ENCODE measurements at places on chromosomes 1 and 21. TPM values are rescaled to one million over a fixed set of nuclear protein-coding genes. Genes with fewer than 3 reads are reported as not detected.

DNA sequence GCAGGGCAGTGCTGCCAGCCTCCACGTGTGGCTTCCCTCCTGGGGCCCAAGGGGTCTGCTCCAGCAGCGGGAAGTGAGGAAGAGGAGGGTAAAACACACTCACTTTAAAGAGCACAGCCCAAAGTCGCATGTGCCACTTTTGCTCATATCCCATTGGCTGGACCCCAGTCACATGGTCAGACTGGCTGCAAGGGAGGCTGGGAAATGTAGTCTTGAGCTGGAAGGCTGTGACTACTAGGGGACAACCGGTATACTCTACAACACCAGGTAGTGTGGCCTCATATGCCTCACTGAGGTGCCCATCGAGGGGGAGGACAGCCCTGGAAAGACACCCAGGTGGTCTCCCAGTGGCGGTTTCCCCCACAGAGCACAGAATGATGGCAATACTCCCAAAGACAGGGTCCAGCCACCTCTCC is 45.2 kb downstream of the CAMK2N1 start:
- peak; percentile 68 for DNase-seq

DNA sequence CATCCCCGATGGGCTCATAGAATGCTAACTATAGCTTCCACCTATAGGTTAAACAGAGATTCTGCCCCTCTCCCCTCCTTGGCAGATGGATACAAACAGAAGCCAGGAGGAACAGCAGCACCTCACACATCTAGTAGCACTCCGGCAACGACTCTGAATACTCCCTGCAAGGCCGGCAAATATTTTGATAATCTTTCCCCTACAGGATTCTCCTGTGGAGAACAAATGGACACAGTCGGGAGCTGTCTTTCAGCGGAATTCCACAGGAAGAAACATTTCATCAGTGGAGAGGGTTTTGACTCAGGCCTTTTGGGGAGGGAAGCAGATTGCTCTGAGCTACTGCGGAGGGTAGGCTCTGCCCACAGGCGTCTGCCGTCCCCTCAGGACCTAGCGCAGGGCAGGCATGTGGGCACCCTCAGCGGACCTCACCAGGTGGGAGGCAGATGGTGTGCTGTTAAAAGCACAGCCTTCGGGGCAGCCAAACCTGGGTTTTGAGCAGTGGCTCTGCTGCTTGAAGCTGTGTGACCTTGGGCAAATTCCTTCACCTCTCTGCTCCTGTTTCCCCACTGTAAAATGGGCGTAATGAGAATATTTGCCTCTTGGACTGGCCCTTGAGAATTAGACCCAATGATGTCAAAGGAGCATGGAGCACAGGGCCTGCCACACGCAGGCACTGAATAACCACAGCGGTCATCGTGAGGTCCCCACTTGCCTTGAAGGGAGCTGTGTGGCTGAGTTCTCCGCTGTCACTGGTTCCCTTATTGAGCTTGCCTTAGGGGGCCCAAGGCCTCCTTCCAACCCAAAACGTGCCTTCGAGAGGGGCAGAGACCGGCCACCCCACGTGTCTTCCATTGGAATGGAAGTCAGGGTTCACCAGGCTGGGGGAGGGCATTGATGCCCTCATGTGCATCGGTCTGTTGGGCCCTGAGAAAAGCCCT is 19.2 kb upstream of the BCAR3 start:
- DNase-seq = no peak

- DNase-seq = peak; percentile 32
Observed at GRCh38 chr1:94872771-94873495, 52.8 kb downstream of the SLC44A3 start.

- no peak for DNase-seq
Observed at GRCh38 chr1:155198547-155198906, 9.2 kb downstream of the THBS3 start.

- no peak for DNase-seq
Observed at GRCh38 chr1:235860829-235861228, 5.9 kb downstream of the LYST start.

DNA sequence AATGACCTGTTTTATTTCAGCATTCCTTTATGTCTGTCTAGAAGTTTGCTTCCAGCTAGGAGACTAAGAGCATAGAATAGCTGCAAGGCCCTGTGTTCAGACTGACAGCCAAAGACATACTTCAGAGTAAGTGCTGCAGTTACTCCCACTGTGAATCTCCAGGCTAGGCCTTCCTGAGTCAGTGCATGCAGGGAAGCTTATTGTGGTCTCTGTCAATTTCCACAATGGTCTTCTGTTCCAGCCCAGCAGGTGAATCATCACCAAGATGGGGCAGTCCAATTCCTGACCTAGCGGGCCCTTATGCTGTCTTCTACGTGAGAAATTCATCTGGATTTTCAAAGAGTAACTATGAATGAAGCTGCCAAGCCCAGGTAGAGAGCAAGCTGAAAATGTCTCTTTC is 146.3 kb upstream of the C8B start:
- no peak for DNase-seq

GRCh38 chr1:171113382-171113781 is 22.7 kb downstream of the FMO3 start:
- DNase-seq = no peak

DNA sequence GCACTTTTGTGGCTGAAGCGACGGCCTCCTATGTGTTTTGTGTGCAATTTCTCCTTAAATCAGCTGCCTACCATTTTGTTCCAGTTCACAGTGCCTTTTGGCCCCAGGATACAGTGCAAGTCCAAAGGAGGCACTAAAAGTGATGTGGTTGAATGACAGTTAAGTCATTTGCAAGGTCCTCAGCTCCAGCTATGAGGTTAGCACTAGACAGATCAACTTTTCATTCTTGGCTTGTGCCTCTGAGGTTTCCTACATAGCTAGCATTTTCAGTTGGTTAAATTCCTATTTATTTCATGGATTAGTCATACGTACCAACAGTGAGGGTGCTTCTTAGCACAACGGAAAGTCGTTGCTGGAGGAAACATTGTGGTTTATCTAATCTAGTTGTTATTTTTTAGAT is 59.3 kb upstream of the NTPCR start:
- no peak for DNase-seq

- no peak for DNase-seq
Observed at GRCh38 chr1:228093050-228093906, 9.8 kb downstream of the C1orf35 start.

- peak; percentile 7 for DNase-seq
Observed at GRCh38 chr1:104648269-104648691, 898.6 kb downstream of the AMY1C start.

DNA sequence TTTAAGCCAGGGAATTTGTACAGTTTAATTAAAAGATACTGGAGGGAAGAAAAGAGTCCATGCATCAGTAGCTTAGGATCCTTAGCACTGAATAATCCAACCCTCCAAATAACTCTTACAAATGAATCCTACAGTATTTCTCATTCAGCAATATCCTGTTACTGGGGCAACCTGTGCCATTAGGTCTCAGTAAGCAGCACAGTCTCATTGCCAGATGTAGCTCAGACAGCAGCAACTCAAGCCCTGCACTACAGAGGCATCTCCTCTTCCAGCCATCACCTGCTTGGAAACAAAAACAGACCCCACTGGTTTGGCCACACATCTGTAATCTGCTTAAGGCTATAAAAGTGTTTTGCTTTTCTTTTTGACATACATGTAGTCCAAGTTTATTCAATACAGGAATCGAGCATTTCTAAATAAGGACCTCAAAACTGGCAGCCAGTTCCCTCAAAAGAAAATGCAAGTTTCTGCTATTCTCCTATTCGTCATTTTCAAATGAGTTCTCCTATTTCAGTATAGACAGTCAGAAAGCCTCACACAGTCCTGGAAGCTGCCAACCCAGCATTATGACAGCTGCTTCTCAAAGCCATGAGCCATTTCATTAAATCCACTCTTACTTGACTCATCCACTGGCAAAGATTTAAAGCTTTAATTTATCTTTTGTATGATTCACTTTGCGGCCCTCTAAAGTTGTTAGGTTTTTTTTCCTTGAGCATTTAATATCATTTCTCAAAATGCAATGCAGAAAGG is 129.0 kb downstream of the APP start:
- peak; percentile 43 for DNase-seq

- DNase-seq = peak; percentile 71
Observed at GRCh38 chr1:174040387-174040786, 18.2 kb upstream of the RC3H1 start.

- no peak for DNase-seq
Observed at GRCh38 chr1:238257018-238257621, 366.4 kb upstream of the ZP4 start.

DNA sequence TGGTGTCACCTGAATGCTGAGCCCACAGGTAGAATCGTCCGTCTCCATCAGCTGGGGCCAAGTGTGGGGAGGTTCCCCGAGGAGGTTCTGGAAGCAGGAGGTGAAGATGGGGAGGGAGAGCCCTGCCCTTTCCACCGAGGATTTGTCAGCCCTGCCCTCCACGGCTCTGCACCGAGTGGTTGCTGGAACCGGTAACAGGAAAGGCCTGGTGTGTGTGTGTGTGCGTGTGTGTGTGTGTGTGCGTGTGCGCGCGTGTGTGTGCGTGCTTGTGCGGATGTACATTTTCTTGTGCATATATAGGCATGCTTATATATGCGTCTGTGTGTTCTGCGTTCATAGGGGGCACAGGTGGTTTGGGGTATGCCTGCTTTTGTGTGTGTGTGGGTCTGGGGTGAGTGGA is 3.5 kb downstream of the NBL1 start:
- no peak for DNase-seq

DNA sequence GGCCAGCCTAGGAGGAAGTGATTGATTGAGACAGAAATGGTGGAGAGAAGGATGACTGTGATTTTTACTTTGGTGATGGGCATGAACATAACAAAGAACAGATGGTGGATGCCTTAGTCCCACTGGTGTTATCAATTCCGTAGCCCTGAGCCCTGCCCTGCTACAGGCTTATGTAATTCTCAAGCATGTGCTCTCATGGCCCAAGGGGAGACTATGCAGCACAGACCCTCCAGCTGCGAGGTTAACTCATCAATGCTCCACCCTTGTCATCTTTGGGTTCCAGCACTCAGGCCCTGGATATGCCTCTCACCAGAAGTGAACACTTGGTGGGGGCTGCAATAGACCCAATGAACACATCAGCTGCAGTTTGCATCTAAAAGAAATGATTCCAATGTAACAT is 62.7 kb upstream of the LRRC8D start:
- DNase-seq = no peak

- no peak for DNase-seq
Observed at GRCh38 chr21:39799178-39799577, 54.2 kb downstream of the IGSF5 start.

DNA sequence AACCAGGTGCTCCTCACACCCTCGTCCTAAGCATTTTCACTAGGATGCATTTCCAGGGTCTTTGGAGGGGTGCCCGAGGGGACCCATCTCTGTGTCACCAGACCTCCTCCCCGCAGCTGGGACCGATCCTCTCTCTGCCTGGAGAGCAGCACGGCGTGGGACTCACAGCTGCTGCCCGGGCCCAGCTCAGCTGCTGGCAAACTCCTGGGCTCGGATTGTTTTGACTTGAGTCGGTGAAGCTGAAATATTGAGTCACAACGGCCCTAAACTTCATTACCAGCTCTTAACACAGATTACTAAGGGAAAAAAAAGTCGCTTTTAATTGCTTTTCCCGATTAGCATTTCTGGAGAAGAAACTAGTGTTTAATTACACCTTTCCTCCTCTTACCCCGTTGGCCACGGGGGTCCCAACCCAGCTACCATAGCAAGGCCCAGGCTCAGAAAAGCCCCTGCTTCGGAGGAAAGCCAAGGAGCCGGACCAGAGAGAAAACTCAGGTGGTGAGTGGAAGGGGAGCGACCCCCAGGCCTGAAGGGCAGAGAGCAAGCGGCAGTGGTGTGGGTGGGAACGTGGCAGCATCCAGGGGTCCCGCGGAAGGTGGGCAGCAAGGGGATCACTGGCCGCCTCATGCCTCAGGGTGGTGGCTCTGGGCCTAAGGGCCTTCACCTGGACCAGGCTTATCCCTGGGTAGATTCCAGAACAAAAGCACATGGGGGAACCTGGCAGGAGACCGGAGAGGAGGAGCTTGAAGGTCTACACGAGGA is 41.7 kb downstream of the CASZ1 start:
- DNase-seq = no peak

- no peak for DNase-seq
Observed at GRCh38 chr1:110324667-110325066, 14.5 kb upstream of the RBM15 start.

DNA sequence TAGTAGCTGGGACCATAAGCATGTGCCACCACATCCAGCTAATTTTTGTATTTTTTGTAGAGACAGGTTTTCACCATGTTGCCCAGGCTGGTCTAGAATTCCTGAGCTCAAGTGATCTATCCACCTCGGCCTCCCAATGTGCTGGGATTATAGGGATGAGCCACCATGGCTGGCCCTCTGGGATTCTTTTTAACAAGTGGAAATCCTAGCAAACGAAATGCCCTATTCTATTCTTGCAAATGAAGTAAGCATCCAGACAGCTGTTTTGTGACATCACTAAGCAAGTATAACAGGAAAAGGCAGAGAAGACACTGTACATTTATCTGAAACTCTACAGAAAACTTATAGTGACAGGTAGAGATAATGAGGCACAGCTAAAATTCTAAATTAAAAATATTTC is 86.4 kb downstream of the DDAH1 start:
- DNase-seq = no peak

DNA sequence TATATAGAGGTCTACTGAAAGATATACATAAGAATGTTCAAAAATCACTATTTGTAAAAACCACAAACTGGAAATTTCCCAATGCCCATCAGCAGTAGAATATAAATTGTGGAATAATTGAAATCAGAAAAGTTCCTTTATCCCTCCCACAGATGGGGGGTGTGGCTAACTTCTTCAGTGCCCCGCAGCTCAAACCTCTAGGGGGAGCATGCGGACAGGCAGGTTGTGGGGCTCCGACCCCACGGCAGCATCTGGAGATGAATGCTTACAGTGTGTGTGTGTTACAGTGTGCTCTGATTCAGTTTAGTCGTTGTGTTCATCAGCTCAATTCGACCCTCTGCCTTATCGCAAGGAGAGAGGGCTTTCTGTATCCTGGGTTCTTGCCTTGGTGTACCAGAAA is 262.1 kb upstream of the LRRC7 start:
- no peak for DNase-seq

DNA sequence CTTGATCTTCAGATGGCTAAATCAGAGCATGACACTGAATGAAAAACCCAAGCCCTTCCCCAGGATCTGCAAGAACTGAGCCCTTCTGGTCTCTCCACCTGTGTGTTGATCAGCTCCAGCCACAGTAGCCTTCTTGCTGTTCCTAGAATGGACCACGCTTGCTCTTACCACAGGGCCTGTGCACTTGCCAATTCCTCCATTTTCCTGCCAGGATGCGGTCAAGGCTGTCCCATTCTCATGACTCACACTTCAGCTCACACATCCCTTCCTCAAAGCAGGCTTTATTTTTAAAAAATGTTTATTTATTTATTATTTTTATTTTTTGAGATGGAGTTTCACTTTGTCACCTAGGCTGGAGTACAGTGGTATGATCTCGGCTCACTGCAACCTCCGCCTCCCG is 43.6 kb upstream of the GRHL3 start:
- DNase-seq = peak; percentile 50

NRAS gene
- 58.9 TPM for total RNA-seq

KIF21B gene
- 2.0 TPM for total RNA-seq

LAD1 gene
- total RNA-seq = not detected

RFX5 gene
- total RNA-seq = 32.9 TPM

SPATA45 gene
- total RNA-seq = not detected

DCST1 gene
- total RNA-seq = not detected

DDX59 gene
- total RNA-seq = 20.2 TPM

WNT9A gene
- total RNA-seq = 0.87 TPM

TTLL7 gene
- total RNA-seq = 0.40 TPM

KCNJ9 gene
- total RNA-seq = not detected

DCDC2B gene
- total RNA-seq = not detected

C8A gene
- total RNA-seq = not detected

PDPN gene
- 108 TPM for total RNA-seq

AKR7A3 gene
- total RNA-seq = under 0.01 TPM

THEM5 gene
- total RNA-seq = not detected

IRF6 gene
- total RNA-seq = 1.5 TPM

OR10J1 gene
- total RNA-seq = not detected

TNFRSF18 gene
- total RNA-seq = 0.22 TPM

ST6GALNAC5 gene
- not detected for total RNA-seq

Data from lung microvascular endothelial cell (primary cell).